Activated T-helper 17 cell treated with anti-CD3 and anti-CD28 coated beads, Interleukin-2, amount 50 U/mL, for 72 hours (primary cell): ENCODE measurements at places on chromosomes 2 and 18.

- no peaks in the 10 kb centered on the region for H3K36me3 ChIP-seq
- H3K4me1 ChIP-seq: no peaks in the 10 kb centered on the region
- H3K27me3 ChIP-seq: peaks cover 4% of the 10 kb centered on the region
- H3K27ac ChIP-seq: no peak overlapping the region
- no peak for ATAC-seq
Observed at GRCh38 chr2:117775703-117776219, 38.7 kb upstream of the DDX18 start.

DNA sequence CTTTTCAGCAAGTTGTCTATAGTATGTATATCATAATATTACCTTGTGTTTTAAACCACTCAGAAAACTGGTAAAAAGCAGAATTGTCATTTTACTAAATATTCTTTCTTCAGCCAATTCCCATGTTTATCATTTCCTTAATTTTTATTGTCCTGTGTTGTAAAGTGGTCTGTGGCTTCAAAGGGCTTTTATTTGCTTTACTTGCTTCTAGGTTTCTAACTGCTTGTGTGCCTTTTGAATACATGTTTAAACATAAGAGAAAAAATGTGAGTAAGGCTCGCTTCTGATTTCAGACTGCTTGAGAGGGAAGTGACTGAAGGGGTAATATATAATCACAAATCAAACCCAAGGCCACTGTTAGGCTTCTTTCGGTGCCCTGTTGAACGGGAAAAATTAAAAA, 407.5 kb upstream of the NRP2 start:
- no peak overlapping the region for H3K4me3 ChIP-seq
- no peaks in the 10 kb centered on the region for H3K36me3 ChIP-seq
- no peak for ATAC-seq
- no peaks in the 10 kb centered on the region for H3K4me1 ChIP-seq
- no peak overlapping the region for H3K27ac ChIP-seq
- H3K27me3 ChIP-seq: peaks cover 18% of the 10 kb centered on the region

GRCh38 chr2:232976666-232977437, 36.2 kb downstream of the NGEF start:
- peaks cover 9% of the 10 kb centered on the region for H3K27me3 ChIP-seq
- H3K27ac ChIP-seq: no peak overlapping the region
- H3K36me3 ChIP-seq: no peaks in the 10 kb centered on the region
- ATAC-seq: no peak

GRCh38 chr2:148577845-148578492, 66.6 kb upstream of the EPC2 start:
- H3K27ac ChIP-seq: no peak overlapping the region
- H3K27me3 ChIP-seq: peaks cover 10% of the 10 kb centered on the region
- peaks cover 4% of the 10 kb centered on the region for H3K4me1 ChIP-seq
- ATAC-seq: no peak
- no peak overlapping the region for H3K4me3 ChIP-seq

GRCh38 chr2:58921676-58922075, 680.6 kb upstream of the FANCL start:
- no peak overlapping the region for H3K4me3 ChIP-seq
- H3K27me3 ChIP-seq: no peaks in the 10 kb centered on the region
- H3K36me3 ChIP-seq: no peaks in the 10 kb centered on the region
- no peak for ATAC-seq
- no peak overlapping the region for H3K27ac ChIP-seq
- H3K4me1 ChIP-seq: no peaks in the 10 kb centered on the region

DNA sequence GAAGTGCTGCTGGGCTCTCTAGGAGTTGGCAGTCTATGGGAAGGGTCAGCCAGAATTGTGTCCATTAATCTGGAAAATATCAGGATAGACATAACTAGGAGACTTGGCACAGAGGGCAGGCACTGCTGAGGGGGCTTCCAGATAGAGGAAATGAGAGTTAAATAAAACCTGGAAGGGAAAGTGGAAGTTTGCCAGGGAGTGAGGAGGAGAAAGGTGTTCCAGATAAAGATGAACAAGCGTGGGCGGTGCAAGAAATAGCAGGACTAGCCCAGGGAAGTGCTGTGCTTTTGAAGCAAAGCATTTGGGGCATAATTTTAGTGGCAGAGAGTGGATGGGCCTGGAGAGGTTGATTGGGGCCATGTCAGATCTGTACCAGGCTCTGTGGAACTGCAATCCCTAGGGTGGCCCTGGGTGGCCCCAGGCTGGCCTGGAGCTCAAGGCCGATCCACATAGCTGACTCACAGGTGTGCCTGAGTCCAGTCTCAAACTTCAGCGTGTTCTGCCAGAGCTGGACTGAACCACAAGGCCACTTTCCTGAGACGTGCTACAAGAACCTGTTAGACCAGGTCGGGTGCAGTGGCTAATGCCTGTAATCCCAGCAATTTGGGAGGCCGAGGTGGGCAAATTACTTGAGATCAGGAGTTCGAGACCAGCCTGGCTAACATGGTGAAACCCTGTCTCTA, 26.9 kb downstream of the GALM start:
- peaks cover 53% of the 10 kb centered on the region for H3K4me1 ChIP-seq

GRCh38 chr18:13464432-13465123, 246.0 kb downstream of the LDLRAD4 start:
- H3K4me1 ChIP-seq: peaks cover 39% of the 10 kb centered on the region
- H3K27ac ChIP-seq: peak overlapping the region; percentile 89
- peak; percentile 96 for ATAC-seq
- peaks cover 23% of the 10 kb centered on the region for H3K36me3 ChIP-seq
- H3K4me3 ChIP-seq: peak overlapping the region; percentile 98

DNA sequence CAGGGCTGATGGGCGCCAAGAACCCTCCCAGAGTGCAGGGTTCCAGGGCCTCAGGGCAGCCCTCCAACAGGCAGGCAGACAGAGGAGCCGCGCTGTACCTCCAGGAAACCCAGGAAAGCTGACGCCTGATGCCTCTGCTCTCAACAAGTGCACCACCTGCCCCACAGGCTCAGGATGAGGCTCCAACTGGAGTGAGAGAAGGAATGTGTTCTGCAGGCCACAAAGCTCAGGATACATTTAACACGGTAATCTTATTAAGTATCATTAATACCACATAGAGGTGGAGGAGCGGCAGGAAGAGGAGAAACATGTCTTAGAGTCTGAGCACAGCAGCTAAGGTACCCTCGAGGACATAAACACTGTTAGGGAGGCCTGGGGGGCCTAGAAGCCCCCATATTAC, 155.9 kb upstream of the CAPN13 start:
- H3K4me1 ChIP-seq: no peaks in the 10 kb centered on the region
- ATAC-seq: no peak
- peaks cover 15% of the 10 kb centered on the region for H3K27me3 ChIP-seq
- H3K27ac ChIP-seq: no peak overlapping the region
- no peak overlapping the region for H3K4me3 ChIP-seq

DNA sequence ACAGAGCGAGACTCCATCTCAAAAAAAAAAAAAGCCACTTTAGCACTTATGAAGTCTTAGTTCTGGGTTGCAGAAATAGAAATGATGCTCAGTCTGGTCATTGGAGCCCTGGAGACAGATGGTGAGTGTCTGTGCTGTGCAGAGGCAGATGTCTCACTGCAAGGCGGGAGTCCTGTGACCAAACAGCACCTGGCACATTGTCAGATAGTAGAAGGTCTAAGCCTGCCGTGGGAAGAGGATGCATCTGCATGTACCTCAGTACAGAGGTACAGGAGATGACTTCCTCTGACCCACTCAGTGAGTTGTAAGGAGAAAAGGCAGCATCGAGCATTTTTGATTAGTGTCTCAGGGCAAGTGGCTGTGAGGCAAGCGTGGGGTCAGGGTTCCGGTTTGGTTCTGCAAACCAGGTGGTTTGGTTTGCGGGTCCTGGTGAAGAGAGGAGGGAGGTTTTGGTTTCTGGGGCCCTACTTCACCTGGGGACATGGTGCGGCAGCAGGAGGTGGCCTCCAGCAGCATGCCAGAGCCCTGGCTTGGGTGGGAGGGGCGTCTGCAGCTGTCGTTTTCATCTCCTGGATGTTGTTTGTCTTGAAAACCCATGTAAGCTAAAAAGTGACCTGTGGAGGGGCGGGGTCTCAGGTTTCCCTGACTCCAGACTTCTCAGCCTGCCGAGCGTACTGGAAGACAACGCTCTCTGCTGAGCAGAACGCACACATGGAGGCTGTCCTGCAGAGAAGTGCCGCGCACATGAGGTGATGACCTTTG, 3.8 kb downstream of the RBFA start:
- no peak overlapping the region for H3K4me3 ChIP-seq
- no peak for ATAC-seq
- peaks cover 65% of the 10 kb centered on the region for H3K36me3 ChIP-seq
- H3K27me3 ChIP-seq: no peaks in the 10 kb centered on the region
- H3K4me1 ChIP-seq: peaks cover 18% of the 10 kb centered on the region
- no peak overlapping the region for H3K27ac ChIP-seq

- H3K27ac ChIP-seq: peak overlapping the region; percentile 48
- ATAC-seq: no peak
- no peaks in the 10 kb centered on the region for H3K27me3 ChIP-seq
- H3K4me3 ChIP-seq: peak overlapping the region; percentile 29
Observed at GRCh38 chr18:48937869-48938750, 12.7 kb downstream of the SMAD7 start.

- no peaks in the 10 kb centered on the region for H3K27me3 ChIP-seq
- H3K4me3 ChIP-seq: peak within 1 kb of the TSS; percentile 84
Observed at GRCh38 chr18:22933206-22933965, at the start of gene RBBP8. TSS of gene RBBP8 (plus strand) at chr18:22933328. CDS start at chr18:22936852, 3,524 bp downstream.

DNA sequence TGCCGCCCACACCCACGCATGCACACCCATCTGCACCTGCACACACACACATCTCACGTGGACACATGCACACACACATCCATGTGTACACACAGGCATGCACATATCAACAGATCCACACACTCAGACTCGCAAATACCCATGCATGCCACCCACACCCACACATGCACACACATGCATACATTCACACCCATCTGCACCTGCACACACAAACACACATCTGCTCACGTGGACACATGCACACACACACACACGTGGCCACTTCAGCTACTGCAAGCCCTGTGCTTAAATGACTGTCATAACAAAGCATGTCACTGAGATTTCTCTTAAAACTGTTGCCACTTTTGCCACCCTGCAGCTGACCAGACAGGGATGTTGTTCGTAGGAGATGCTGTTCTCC, 186.6 kb downstream of the SNTG2 start:
- peak overlapping the region; percentile 6 for H3K4me3 ChIP-seq
- H3K27ac ChIP-seq: no peak overlapping the region
- peaks cover 4% of the 10 kb centered on the region for H3K27me3 ChIP-seq
- H3K4me1 ChIP-seq: peaks cover 22% of the 10 kb centered on the region

- no peaks in the 10 kb centered on the region for H3K27me3 ChIP-seq
- no peak overlapping the region for H3K27ac ChIP-seq
- H3K36me3 ChIP-seq: no peaks in the 10 kb centered on the region
- ATAC-seq: no peak
- no peak overlapping the region for H3K4me3 ChIP-seq
Observed at GRCh38 chr18:48902023-48902855, 48.5 kb downstream of the SMAD7 start.

- H3K36me3 ChIP-seq: peaks cover 9% of the 10 kb centered on the region
- H3K27ac ChIP-seq: peak overlapping the region; percentile 68
- H3K27me3 ChIP-seq: no peaks in the 10 kb centered on the region
- ATAC-seq: no peak
- peak overlapping the region; percentile 29 for H3K4me3 ChIP-seq
- peaks cover 19% of the 10 kb centered on the region for H3K4me1 ChIP-seq
Observed at GRCh38 chr2:144211826-144212225, 308.1 kb downstream of the ZEB2 start.

GRCh38 chr2:219728991-219729487, 101.6 kb downstream of the SLC4A3 start:
- H3K36me3 ChIP-seq: no peaks in the 10 kb centered on the region
- no peak overlapping the region for H3K4me3 ChIP-seq
- H3K27ac ChIP-seq: no peak overlapping the region
- ATAC-seq: no peak

GRCh38 chr2:204018717-204019116, 82.2 kb downstream of the ICOS start:
- H3K4me3 ChIP-seq: peak overlapping the region; percentile 79
- H3K27ac ChIP-seq: peak overlapping the region; percentile 96
- H3K36me3 ChIP-seq: peaks cover 11% of the 10 kb centered on the region
- H3K4me1 ChIP-seq: peaks cover 52% of the 10 kb centered on the region
- ATAC-seq: no peak

GRCh38 chr2:154193246-154193645, 321.5 kb downstream of the GALNT13 start:
- no peak overlapping the region for H3K4me3 ChIP-seq
- no peaks in the 10 kb centered on the region for H3K4me1 ChIP-seq
- no peaks in the 10 kb centered on the region for H3K36me3 ChIP-seq
- no peak for ATAC-seq
- H3K27me3 ChIP-seq: no peaks in the 10 kb centered on the region

GRCh38 chr2:199910338-199911051, 598 bp upstream of the C2orf69 start:
- H3K36me3 ChIP-seq: peaks cover 21% of the 10 kb centered on the region
- H3K27ac ChIP-seq: peak overlapping the region; percentile 99
- H3K4me1 ChIP-seq: peaks cover 16% of the 10 kb centered on the region
- H3K27me3 ChIP-seq: peaks cover 4% of the 10 kb centered on the region
- H3K4me3 ChIP-seq: peak overlapping the region; percentile 100
- no peak for ATAC-seq

GRCh38 chr2:196431957-196432356, 207.6 kb upstream of the CCDC150 start:
- H3K4me3 ChIP-seq: no peak overlapping the region
- no peak overlapping the region for H3K27ac ChIP-seq

DNA sequence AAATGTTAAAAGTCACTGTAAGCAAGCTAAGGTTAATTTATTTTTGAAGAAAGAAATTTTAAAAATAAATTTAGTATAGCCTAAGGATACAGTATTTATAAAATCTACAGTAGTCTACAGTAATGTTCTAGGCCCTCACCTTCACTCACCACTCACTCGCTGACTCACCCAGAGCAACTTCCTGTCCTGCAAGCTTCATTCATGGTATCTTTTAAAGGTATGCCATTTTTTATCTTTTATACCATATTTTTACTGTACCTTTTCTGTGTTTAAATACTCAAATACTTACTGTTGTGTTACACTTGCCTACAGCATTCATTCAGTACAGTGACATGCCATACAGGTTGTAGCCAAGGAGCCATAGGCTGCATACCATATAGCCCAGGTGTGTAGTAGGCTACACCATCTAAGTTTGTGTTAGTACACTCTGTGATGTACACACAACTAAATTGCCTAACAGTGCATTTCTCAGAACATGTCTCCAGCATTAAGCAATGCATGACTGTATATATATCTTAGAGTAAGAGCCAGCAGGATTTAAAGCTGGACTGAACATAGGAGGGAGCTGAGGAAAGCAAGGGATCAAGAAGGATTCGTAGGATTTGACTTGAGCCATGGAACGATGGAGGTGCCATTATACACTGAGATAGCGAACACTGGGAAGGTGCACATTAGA, 83.1 kb upstream of the KLF7 start:
- no peaks in the 10 kb centered on the region for H3K4me1 ChIP-seq
- no peaks in the 10 kb centered on the region for H3K27me3 ChIP-seq
- ATAC-seq: peak; percentile 32
- H3K36me3 ChIP-seq: no peaks in the 10 kb centered on the region
- no peak overlapping the region for H3K4me3 ChIP-seq

DNA sequence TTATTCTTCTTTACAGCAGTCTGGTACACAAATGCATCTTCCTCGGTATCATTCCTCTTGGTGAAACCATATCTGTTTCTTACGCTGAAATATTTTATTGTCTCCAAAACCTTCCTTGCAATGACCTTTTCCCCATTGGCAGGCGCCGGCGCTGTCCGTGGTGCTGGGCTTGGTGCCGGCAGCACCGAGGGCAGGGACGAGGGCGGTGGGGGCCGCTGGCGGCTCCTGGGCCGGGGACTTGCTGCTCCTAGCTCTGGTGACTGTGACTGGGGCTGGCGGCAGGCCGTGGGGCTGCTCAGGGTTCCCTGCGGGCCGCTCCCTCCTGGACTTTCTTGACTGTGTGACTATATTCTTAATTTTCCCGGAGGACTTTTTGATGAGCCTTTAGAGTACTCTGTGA, 72.5 kb downstream of the GPR39 start:
- H3K4me3 ChIP-seq: no peak overlapping the region
- H3K27ac ChIP-seq: no peak overlapping the region
- ATAC-seq: no peak
- no peaks in the 10 kb centered on the region for H3K4me1 ChIP-seq
